Mesenchymal stem cell (in vitro differentiated cells and primary cell): ENCODE measurements at places on chromosomes 6 and 20.

GRCh38 chr6:166105341-166106075, 62.1 kb downstream of the TBXT start:
- no peaks in the 10 kb centered on the region for H3K36me3 ChIP-seq
- peaks cover 34% of the 10 kb centered on the region for H3K27me3 ChIP-seq

- no peak overlapping the region for H3K4me3 ChIP-seq
- no peak overlapping the region for H3K27ac ChIP-seq
- H3K36me3 ChIP-seq, result no peaks in the 10 kb centered on the region
- peaks cover 7% of the 10 kb centered on the region for H3K4me1 ChIP-seq
- no peaks in the 10 kb centered on the region for H3K27me3 ChIP-seq
These were observed 7.5 kb upstream of the PLCB4 start for GRCh38 chr20:9061434-9061833.

DNA sequence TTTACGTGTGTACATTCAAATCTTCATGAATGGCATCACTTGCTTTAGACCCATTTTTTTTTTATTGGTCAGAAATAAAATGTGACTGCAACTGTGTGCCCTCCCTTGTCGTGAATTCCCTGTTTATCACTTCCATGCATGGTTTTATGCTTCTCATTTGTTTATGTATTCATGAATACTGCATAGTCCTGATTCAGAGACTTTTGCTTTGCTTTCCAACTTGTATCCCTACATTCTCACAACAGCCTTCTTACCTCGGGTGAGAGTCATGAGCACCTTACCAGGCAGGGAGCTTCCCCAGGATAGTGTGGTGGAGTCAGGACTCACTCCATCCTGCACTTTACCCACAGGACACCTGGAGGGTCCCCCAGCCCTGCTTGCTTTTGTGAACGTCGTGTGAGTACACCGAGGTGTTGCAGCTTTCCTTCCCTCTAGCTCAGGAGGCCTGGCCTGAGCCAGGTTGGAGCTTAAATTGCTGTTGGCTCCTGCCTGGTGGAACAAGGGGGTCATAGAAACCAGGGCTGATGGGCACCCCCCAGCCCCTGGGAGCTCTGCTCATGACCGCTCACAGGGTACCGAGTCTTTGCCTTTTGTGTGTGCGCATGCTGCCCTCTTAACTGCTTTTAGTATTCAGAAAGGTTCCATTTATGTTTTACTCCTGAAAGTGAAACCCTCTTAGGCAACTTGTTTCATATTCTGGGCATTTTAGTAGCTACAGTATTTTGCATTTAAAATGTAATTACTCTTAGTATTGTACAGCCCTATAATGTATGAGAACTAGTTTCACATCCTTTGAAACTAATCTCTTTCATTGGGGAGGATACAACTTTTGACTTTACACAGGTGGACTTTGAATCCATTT, 66.0 kb downstream of the CDS2 start:
- no peak for DNase-seq
- no peaks in the 10 kb centered on the region for H3K27me3 ChIP-seq
- H3K27ac ChIP-seq, result no peak overlapping the region
- peaks cover 63% of the 10 kb centered on the region for H3K36me3 ChIP-seq

GRCh38 chr20:44087051-44087856, 99.7 kb downstream of the JPH2 start:
- no peak overlapping the region for H3K27ac ChIP-seq
- peaks cover 10% of the 10 kb centered on the region for H3K27me3 ChIP-seq
- no peak overlapping the region for H3K4me3 ChIP-seq
- DNase-seq, result no peak
